Stimulated activated CD8-positive, alpha-beta memory T cell treated with anti-CD3 and anti-CD28 coated beads, Interleukin-4, amount 100 ng/mL, for 48 hours (primary cell): ENCODE measurements at places on chromosomes 2 and 18.

DNA sequence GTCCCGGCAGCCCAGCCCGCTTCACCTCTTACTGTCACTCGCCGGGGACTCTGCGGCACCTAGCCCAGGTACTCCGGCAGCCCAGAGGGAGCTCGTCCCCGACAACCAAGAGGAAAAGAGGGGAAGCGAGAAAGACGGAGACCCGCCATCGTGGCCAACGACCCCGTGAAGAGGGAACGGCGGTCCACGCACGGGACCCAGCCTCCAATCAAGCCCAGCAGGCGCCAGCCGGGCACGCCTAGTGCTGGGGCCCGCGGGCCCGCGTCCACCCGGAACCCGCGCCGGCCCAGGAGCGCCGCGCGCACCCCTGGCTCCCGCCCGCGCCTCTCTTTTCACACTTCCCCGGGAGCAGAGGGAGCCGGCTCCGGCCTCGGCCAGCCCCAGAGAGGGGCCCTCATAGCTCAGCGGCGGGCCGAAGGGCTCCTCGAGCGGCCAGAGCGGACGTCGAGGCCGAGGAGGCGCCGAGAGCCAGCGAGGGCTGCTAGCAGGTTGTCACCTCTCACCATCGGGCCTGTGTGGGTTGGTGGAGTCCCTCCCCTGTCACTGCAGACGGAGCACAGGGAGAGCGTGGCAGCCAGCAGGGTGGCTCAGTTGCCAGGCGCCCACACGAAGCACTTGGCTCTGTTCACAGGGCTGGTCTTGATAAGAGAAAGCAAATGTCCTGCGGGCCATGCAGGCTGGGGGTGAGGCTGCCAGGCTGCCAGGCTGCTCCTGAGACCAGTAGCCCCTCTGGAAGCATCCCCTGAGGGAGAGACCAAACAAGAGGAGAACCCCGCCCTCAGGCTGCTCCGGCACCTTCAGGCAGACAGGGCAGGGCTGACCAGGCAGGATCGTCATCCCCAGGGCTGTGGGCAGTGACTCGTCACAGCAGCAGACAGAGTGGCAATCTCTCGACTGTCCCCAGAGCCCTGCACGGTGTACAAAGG is 36.9 kb upstream of the KLF11 start:
- DNase-seq = no peak

GRCh38 chr18:24560511-24560981 is 100.1 kb downstream of the HRH4 start:
- DNase-seq = no peak

DNA sequence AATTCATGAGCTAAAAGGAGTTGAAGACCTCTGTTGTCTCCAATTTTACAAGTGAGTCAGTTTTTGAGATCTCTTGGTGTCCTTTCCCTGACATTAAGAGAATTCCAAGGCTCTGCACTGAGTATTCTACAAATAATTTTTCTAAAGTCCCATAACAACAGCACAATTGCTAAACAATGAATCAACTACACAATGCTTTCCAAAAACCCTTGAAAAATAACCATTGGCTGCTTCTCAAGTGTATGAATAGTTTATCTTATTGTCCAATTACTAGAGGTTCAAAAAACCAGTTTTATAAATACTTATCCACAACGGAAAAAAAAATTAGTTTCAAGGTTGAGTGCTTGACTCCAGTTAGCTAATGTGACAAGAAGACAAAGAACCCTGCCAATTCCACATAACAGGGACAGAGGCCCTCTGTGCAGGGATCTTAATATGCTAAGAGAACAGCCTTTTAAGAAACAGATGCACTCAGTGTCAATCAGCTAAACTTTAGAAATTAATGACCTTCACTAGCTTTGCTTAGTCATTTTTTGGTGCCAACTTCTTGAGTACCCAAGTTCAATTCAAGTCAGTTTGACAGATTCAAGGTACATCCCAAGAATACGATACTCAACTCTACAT is 266.6 kb upstream of the CYP26B1 start:
- DNase-seq = no peak

- DNase-seq = no peak
These were observed 127.0 kb upstream of the COL5A2 start for GRCh38 chr2:189306525-189306924.

- no peak for DNase-seq
These were observed 294.8 kb upstream of the DDX18 start for GRCh38 chr2:117519721-117520120.
